ENCODE measurements at places on chromosomes 1 and 21. TPM values are rescaled to one million over a fixed set of nuclear protein-coding genes. Genes with fewer than 3 reads are reported as not detected.
A peak's percentile ranks its signal among the peaks of the same experiment; 100 is the strongest.

MAP3K21 gene
- 16.4 TPM for total RNA-seq

LYST gene
- 13.7 TPM for total RNA-seq

SV2A gene
- 0.89 TPM for total RNA-seq

- peak overlapping the region; percentile 60 for H3K27ac ChIP-seq
- DNase-seq = no peak
- H3K36me3 ChIP-seq = no peaks in the 10 kb centered on the region
- H3K4me3 ChIP-seq = no peak overlapping the region
Measured at GRCh38 chr1:117695796-117696490, 90.1 kb downstream of the TENT5C start.

DNA sequence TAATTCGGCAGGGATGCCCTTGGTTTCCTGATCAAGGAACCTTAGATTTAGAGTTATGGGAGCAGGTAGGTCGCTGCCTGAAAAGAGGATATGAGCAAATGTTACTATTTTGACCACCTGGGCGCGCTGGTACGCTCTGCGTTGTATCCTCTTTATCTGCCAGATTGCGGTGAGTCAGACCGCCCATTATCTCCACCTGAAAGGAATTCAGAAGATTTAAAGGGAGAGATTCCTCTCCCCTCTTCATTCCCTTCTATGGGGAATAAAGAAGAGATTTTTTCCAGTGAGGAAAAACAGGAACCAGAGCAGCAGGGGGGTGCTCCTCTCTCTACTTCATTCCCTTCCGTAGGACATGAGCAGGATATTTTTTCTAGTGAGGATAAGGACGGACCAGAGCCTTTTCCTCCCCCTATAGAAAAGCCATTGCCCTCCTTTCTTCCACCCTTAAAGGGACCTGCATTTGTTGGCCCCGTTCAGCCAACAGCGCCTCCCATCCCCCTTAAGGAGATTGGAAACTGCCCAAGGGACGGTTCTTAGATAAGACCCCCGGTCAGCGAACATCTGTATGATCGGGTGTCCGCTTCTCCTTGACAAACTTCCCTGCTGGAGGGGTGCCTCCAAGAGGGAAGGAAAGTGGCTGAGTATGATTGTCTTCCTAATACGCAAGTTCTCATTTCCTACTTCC is 34.1 kb downstream of the CLCA1 start:
- H3K27me3 ChIP-seq = no peaks in the 10 kb centered on the region
- peak; percentile 63 for DNase-seq
- peaks cover 8% of the 10 kb centered on the region for H3K4me1 ChIP-seq
- H3K27ac ChIP-seq = peak overlapping the region; percentile 15
- no peaks in the 10 kb centered on the region for H3K36me3 ChIP-seq
- peak overlapping the region; percentile 32 for H3K4me3 ChIP-seq

GRCh38 chr1:51073456-51073855 is 28.6 kb upstream of the C1orf185 start:
- H3K4me1 ChIP-seq = no peaks in the 10 kb centered on the region
- H3K4me3 ChIP-seq = no peak overlapping the region
- H3K27ac ChIP-seq = no peak overlapping the region
- no peaks in the 10 kb centered on the region for H3K27me3 ChIP-seq

- no peak overlapping the region for H3K27ac ChIP-seq
- H3K4me3 ChIP-seq = no peak overlapping the region
- no peaks in the 10 kb centered on the region for H3K36me3 ChIP-seq
- no peak for DNase-seq
- H3K27me3 ChIP-seq = no peaks in the 10 kb centered on the region
- H3K4me1 ChIP-seq = no peaks in the 10 kb centered on the region
Measured at GRCh38 chr1:9420835-9421532, 118.3 kb upstream of the SLC25A33 start.

GRCh38 chr1:38114241-38115026 is 67.8 kb upstream of the POU3F1 start:
- H3K36me3 ChIP-seq = no peaks in the 10 kb centered on the region
- H3K27ac ChIP-seq = no peak overlapping the region
- no peaks in the 10 kb centered on the region for H3K4me1 ChIP-seq

GRCh38 chr1:187042538-187042937 is 213.8 kb downstream of the PLA2G4A start:
- no peaks in the 10 kb centered on the region for H3K27me3 ChIP-seq
- no peak overlapping the region for H3K27ac ChIP-seq
- H3K4me3 ChIP-seq = no peak overlapping the region
- H3K4me1 ChIP-seq = no peaks in the 10 kb centered on the region

- no peaks in the 10 kb centered on the region for H3K4me1 ChIP-seq
- no peaks in the 10 kb centered on the region for H3K27me3 ChIP-seq
- H3K27ac ChIP-seq = no peak overlapping the region
- H3K4me3 ChIP-seq = no peak overlapping the region
Measured at GRCh38 chr21:42964546-42965210, 9.7 kb upstream of the PKNOX1 start.
